ENCODE measurements at places on chromosomes 12 and 14.

DNA sequence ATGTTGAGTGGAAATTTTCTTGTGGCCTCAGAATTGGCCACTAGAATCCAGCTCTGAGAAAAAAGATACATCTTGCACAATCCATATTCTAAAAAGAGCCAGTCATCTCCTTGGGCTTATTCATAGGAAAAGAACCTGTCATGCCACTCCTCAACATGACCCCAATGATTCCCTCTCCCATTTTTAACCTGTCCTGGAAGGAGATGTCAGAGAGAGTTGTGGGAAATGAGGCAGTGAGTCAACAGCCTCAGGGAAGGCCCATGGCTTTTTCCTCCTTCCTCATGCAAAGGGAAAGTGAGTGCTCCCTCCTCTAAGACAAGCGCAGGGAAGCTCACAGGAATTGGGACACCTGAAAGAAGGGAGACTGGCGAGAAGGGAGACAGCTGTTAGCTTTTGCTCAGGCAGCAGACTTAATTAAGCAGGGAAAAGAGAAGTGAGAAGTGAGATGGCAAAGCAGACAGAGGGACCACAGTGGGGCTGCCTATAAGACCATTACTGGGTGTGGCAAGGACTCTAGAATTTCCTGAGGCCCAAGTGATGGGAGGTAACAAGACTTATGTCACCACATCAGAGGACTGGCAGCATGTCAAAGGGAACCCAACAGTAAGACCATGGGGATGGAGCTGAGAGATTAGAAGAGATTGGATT is 10.2 kb upstream of the DHRS7 start:
- no peak for DNase-seq

GRCh38 chr12:74900232-74900631 is 309.4 kb downstream of the KCNC2 start:
- no peak for DNase-seq

DNA sequence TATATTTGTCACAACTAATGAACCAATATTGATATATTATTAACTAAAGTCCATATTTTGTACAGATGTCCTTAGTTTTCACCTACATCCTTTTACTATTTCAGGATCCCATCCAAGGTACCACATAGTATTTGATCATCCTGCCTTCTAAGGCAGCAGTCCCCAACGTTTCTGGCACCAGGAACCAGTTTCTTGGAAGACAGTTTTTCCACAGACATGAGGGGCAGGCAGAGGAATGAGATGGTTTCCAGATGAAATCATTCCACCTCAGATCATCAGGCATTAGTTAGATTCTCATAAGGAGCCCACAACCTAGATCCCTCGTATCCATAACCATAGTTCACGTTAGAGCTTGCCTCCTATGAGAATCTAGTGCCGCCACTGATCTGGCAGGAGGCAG is 82.8 kb upstream of the BCL2L14 start:
- no peak for DNase-seq

DNA sequence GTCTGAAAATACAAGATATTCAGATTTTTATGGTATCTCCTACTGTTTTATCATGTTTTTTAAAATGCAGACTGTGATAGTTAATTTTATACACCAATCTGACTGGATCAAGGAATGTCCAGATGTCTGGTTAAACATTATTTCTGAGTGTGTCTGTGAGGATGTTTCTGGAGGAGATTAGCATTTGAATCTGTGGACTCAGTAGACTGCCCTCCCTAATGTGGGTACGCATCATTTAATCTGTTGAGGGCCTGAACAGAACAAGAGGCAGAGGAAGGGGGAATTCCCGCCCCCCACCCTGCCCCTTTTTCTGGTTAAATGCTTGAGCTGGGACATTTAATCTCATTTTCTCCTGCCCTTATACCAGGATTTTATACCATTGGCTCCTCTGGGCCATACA is 72.1 kb downstream of the AVPR1A start:
- no peak for DNase-seq
